NCI-H1048 (cell line): ENCODE measurements at places on chromosomes 2 and 18.

- DNase-seq, result no peak
These were observed 52.5 kb upstream of the ITSN2 start for GRCh38 chr2:24412812-24413211.

GRCh38 chr2:210475706-210476105 lies 853 bp downstream of the LANCL1 start:
- no peak for DNase-seq

- no peak for DNase-seq
These were observed 190.4 kb downstream of the NRP2 start for GRCh38 chr2:205872716-205873115.

GRCh38 chr2:99819766-99820165 lies 322.6 kb downstream of the AFF3 start:
- no peak for DNase-seq

DNA sequence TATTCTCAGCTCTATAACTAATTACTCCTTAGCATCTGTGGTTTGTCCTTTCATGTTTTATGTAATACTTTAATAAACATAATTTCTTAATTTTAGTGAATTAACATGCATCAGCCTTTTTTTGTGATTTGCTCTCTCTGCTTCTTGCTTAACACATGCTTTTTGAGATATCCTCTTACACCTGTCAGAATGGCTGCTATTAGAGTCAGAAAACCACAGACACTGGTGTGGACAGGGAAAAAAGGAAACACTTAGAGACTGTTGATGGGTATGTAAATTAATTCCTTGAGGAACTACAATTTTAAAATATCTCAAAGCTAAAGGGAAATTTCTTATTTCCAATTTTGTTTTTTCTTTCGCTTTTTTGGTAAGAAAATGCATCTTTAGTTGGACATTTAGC lies 549.0 kb downstream of the ZNF804A start:
- no peak for DNase-seq

GRCh38 chr2:99615247-99615771 lies 125.5 kb upstream of the REV1 start:
- no peak for DNase-seq

DNA sequence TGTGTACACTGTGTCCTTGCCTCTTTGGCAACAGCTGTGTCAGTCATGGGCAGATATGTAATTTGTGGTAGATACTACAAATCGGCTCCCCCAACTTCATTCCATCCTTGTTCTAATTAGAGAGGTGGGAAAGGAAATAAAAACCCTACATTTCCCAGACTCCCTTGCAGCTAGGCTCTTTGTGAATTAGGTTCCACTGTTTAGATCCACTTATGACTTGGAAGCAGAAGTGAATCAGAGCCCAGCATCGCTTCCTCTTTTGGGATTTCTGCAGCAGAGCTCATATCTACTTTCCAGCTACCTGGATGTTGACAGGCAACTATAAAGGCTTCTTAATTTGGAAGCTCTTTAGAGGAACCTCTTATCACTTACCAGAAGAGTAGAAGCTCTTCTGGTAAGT lies 34.1 kb upstream of the NARS1 start:
- no peak for DNase-seq

DNA sequence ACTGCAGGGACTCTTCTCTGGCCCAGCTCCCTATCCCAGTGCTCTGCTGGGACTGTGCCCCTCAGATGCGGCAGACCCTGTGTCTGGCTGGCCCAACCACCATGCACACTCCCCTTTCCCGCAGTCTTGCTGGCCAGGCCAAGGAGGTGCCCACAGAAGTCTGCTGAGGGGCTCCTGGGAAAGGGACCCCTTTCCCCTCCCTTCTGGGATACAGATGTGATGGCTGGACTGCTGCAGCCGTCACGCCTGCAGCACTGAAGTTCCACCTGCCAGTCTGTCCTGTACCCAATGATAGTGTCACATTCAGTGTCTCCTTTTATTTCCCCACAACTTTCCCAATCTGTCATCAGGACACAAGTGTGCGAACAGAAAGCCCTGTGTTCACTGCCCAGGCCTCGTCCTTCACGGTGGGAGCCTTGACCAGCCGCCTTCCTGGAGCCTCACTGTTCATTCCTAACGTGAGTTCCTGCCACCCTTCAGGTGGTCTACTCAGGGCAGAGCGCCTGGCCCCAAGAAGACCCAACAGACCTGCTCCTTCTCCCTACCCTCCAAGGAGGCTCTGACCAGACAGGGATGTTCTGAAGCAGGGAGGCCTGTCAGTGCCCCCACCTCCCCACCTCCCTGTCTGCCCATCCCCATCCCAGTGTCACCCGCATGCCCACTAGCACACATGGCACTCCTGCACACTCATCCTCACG lies 47.1 kb downstream of the ANKMY1 start:
- DNase-seq, result no peak

DNA sequence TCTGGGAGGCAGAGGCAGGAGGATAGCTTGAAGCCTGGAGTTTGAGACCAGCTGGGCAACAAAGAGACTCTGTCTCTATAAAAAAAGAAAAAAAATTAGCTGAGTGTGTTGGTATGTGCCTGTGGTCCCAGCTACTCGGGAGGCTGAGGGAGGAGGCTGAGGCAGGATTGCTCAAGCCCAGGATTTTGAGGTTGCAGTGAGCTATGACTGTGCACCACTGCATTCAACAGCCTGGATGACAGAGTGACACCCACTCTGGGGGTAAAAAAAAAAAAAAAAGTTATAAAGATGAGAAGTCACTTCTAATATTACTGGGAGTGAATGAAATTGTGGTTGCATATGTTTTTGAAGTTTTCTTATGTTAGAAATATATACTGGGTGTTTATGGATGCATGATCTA lies 71.6 kb downstream of the C2orf74 start:
- no peak for DNase-seq

DNA sequence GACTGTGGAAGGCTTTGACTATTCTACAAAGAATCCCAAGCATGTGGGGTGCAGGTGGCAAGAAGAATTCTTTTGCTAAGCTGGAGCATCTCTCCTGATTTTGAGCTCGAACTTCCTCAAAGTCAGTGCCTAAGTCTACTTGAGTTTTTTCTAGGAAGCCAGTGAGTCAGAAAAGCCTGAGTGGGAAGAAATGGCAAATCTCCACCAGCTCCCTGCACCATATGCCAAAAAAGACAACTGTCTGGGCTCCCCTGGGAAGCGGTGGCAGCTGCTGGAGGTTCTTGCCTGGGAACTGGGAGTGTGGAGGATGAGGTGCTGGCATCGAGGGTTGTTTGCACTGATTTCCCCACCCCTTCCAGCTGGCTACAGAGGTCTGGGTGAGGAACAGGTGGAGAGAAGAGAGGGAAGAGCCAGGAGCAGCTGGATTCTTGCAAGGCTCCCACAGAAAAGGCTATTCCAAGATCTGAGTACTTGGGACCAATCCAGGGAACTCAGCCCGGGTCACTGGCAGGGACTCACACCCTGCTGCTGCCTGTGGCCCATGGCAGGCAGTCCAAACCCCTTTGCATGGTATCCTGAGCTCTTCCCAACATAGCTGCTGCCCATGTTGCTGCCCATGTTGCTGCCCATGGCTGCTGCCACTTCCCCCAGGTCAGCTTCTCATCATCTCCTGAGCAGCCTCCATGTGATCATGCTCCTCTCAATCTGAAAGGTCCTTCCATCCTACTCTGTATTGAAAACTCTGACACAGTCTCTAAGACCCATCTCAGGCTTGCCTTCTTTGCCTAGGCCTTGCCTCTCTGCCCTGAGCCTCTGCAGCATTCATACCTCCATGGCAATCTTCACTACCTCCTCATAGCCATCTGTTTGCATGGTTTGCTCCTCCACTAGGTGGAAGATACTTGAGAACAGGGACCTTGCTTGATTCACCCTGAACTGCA lies 128.3 kb upstream of the SPATS2L start:
- no peak for DNase-seq

DNA sequence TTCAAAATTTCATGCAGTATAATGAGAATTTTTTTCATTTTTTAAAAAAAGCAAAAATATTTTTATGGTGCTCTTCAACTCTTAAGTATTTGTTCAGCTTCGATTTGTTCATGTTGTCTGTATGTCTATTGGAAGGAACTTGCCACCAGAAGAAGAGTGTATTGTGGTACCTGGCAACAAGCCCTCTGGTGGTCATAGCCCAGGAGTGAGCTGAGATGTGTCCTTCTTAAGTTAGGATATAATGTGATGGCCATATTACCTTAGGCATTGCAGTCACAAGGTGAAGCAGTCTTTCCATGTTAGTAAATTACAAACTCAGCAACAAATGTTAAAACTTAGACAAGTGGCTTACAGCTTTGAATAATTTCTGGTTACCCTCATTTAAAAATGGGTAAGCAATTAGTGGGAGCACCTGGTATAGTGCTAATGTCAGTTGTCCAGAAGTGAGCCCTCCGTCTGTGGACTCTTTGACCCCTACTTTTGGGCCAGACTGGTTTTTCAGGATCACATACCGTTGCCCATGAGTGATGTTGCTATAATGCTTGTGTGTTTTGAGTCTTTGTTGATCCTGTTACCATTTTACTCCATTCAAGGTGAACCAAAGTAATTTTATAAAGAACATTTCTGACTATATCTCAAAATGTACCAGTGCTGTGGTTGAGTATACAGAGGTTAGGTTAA lies 57.4 kb downstream of the MYO1B start:
- DNase-seq, result no peak
